CD8-positive, alpha-beta T cell (primary cell): ENCODE measurements at places on chromosomes 2 and 18. TPM values are rescaled to one million over a fixed set of nuclear protein-coding genes. Genes with fewer than 3 reads are reported as not detected.

DNA sequence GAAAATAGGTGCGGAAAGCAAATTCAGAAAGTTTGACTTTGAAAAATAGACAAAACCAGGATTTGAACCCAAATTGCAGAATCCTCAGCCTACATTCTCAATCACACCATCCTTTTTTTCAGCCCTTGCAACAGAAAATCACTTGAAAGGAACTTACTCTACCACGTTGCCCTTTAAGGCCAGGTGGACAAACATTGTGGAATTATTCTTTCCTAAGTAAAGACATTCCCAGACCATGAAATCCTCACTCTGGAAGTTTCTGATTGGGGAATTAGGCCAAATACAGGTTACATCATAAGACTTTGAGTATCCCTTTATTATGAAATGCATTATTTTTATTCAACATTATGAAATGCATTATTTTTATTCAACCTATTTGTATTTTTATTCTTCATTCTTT, 259.4 kb downstream of the RAD51AP2 start:
- DNase-seq, result no peak

GRCh38 chr18:8584798-8585197, 24.4 kb upstream of the RAB12 start:
- no peak for DNase-seq

- DNase-seq, result no peak
Observed at GRCh38 chr2:206555721-206556120, 86.6 kb upstream of the FAM237A start.

- no peak for DNase-seq
Observed at GRCh38 chr2:136232456-136233172, 114.7 kb upstream of the CXCR4 start.

DNA sequence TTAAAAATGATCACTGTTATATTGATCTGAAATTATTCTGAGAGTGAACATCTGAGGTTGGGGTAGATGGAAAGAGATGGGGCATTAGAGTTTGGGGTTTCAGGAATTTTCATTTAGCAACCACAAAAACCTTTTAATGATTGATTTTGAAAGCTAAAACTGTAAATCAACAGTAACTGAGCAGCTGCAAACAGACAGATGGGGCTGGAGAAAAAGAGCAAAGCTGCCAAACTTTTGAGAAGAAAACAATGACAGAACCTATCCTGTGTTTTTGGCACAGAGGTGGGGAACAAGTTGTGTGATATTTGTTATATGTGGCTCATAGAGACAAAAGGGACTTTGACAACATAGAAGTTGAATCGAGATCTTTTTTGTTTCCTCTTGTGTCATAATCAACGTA, 415.8 kb upstream of the DSEL start:
- no peak for DNase-seq

GRCh38 chr2:138744713-138745112, 35.5 kb downstream of the NXPH2 start:
- no peak for DNase-seq

GRCh38 chr2:164642268-164642667, 21.0 kb upstream of the GRB14 start:
- DNase-seq, result no peak

DNA sequence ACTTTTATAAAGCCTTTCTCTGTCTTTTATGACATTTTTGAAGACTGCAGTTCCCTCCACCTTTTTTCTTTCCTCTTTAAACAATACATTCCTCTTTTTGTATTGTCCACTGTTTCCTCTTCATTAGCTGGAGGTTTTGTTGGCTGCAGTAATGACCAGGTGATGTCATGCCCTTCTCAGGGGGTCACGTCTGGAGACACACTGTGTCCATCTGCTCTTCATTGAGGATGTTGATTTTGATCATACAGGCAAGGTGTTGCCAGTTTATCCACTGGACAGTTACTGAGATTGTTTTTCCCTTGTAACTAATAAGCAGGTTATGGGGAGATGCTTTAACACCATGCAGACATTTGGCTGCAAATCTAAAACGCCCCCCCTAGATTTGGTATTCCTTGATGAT, 19.8 kb downstream of the ZNF407 start:
- no peak for DNase-seq

- DNase-seq, result no peak
Observed at GRCh38 chr2:128037649-128038048, 9.8 kb upstream of the SAP130 start.

Gene VIT
- total RNA-seq, result not detected

Gene SPP2
- not detected for total RNA-seq

Gene REG1B
- total RNA-seq, result not detected
